ENCODE measurements at places on chromosomes 4 and X.

DNA sequence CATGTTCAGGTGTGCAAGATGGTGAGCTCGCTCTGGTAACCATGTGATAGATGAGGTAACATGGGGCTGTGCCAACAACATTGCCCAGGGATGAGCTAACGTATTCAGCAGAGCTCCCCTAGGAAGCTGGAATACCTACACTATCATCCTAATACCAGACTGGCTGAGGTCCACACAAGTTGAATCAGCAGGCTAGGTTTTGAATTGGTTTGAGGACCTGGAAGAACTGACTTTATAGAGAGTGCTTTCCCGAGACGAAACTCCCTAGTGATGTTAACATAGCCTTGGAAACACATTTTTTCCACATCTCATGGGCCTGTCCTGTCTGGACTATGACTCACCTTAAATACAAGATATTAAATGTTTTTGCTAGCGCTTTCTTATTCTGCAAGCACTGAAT is 56.7 kb downstream of the IGFBP7 start:
- DNase-seq, result no peak

DNA sequence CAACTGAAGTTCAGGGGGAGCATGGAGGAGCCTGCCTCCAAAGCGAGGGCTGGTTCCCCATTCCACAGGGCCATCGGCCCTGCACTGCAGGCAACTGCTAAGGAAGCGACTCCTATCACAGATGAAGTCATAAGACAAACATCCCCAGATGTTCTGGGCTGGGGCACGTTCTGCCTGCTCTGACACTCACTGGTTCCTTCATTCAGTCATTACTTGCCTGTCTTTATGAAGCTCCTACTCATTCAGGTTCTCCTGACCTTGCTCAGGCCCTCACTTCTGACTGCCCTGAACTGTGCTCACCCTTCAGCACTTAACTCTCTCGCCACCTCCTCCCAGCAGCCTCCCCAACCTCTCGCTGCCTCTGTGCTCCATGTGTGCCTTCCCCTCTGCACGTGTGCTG is 2.5 kb upstream of the SLC2A9 start:
- no peak for DNase-seq

GRCh38 chrX:71103110-71103983 is 3.2 kb downstream of the CXorf65 start:
- peak; percentile 52 for DNase-seq

DNA sequence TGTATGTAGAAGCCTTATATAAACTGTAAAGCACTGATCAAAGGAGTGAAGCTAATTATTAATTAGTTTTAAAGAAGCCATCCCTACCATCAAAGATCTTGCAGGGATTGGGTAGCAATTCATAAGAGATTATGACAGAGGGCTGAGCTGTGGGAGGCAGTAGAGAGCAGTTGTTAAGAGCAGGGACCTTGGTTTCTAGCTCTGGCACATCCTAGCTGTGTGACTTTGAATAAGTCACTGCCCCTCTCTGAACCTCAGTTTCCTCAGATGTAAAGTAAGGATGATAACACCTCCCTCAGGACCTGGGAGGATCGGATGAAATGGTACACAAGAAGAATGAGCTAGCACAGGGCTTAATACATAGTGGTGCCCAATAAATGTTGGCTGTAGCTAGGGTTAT is 45.4 kb downstream of the APLN start:
- no peak for DNase-seq

DNA sequence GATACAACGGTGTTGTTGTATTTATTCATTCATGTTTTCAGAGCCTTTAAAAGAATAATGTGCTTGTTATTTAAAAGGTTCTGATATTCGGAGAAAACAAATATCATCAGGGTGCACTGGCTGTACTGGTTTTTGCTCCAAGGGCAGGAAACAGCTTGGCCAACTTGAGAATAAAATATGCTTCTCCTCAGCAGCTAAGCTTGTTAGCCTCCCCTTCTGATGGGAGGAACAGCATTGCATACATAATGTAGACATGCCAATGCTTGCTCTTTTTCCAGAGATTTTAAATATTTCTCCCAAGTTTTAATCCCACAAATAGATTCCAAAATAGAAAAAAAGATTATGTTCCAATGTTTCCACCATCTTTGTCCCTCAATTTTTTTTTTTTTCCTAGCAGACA is 87.6 kb upstream of the RPL34 start:
- no peak for DNase-seq

- peak; percentile 32 for DNase-seq
These were observed 64.2 kb downstream of the IRF2 start for GRCh38 chr4:184409911-184410692.

- no peak for DNase-seq
These were observed 1021.1 kb downstream of the STIM2 start for GRCh38 chr4:27881705-27882104.

GRCh38 chr4:56388306-56388705 is 1.0 kb upstream of the AASDH start:
- no peak for DNase-seq

DNA sequence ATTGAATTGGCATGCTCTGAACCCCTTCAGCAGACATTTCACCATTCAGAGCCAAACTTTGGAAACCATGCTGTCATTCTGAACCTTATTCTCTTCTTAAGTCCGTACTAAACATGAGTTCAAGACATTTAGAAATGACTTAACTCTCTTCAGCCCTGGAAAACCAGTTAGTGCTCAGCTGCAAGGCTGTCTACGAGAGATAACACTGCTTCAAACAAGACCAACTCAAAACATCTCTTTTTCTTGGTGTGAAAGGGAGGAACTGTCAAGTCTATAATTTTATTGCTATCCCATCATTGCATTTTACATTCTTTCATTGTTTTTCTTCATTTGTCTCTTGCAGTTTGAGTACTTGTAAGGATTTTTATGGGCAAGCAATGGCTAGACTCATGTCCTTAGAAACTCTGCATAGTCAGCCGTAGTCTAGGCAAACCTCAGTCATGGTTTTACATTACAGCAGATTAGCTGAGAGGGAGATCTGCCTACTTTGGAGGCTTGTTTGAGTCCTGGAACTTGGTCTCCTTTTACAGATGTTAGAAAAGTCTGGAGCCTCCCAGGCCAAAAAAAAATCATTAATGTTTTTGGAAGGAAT is 120.6 kb upstream of the JADE1 start:
- no peak for DNase-seq

GRCh38 chrX:74924449-74925224 is 615 bp downstream of the NEXMIF start:
- peak; percentile 51 for DNase-seq

All from activated T-cell treated with anti-CD3 and anti-CD28 coated beads, Interleukin-2, amount 50 U/mL, for 1 hour (primary cell).